Mononuclear cell (primary cell): ENCODE measurements at places on chromosomes 2 and 18. TPM values are rescaled to one million over a fixed set of nuclear protein-coding genes. Genes with fewer than 3 reads are reported as not detected.

The TWIST2 gene
- 0.21 TPM for total RNA-seq

The CKAP2L gene
- 0.21 TPM for total RNA-seq

The DPP4 gene
- 22.6 TPM for total RNA-seq

The TSPYL6 gene
- not detected for total RNA-seq

The WNT10A gene
- 1.5 TPM for total RNA-seq

The TP53I3 gene
- 5.6 TPM for total RNA-seq

The GPATCH11 gene
- 7.2 TPM for total RNA-seq

The REG3G gene
- total RNA-seq: not detected

The DUSP28 gene
- total RNA-seq: 12.1 TPM

The ZAP70 gene
- 137 TPM for total RNA-seq

The ACOXL gene
- 0.10 TPM for total RNA-seq

The ALPG gene
- not detected for total RNA-seq

The REG1B gene
- total RNA-seq: not detected

The AQP12B gene
- total RNA-seq: not detected

The AKAIN1 gene
- not detected for total RNA-seq

The GAL3ST2 gene
- 2.5 TPM for total RNA-seq
